ENCODE measurements at places on chromosomes 4 and X. TPM values are rescaled to one million over a fixed set of nuclear protein-coding genes. Genes with fewer than 3 reads are reported as not detected.

DNA sequence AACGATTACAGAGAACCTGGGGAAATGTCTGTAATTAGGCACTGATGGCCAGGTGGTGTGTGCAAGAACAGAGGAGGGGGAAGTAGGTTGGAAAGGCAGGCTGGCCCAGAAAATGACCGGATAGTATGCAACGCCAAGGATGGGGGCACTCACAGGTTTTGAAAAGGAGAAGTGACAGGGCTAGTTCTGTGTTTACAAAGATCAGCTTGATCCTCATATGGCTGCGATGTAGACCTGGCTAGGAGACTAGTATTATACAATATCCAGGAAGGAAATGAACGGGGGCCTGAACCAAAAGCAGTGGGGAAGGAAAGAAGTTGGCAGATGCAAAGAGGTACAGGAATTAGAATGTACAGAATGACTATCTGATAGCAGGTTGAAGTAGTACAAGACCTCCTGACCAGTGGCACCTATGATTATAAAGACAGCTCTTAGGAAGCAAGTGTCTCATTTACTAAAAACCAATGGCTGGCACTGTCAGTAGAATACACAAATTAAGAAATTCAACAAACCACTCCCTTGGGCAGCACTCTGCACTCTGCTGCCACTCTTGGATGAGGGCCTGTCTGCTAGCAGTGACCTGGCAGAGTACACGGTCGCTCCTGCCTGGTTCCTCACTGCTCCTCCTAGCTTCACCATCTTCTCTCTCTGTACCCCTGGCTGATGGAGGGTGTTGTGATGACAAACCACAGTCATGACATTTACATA, 14.1 kb downstream of the MFAP3L start:
- H3K4me1 ChIP-seq, result peaks cover 4% of the 10 kb centered on the region
- no peak for DNase-seq
- H3K27ac ChIP-seq, result no peak overlapping the region
- H3K36me3 ChIP-seq, result no peaks in the 10 kb centered on the region

GRCh38 chrX:139801397-139801813, 93.4 kb upstream of the MCF2 start:
- DNase-seq, result no peak
- no peak overlapping the region for H3K27ac ChIP-seq
- no peaks in the 10 kb centered on the region for H3K27me3 ChIP-seq
- peaks cover 5% of the 10 kb centered on the region for H3K4me1 ChIP-seq
- H3K4me3 ChIP-seq, result no peak overlapping the region

DNA sequence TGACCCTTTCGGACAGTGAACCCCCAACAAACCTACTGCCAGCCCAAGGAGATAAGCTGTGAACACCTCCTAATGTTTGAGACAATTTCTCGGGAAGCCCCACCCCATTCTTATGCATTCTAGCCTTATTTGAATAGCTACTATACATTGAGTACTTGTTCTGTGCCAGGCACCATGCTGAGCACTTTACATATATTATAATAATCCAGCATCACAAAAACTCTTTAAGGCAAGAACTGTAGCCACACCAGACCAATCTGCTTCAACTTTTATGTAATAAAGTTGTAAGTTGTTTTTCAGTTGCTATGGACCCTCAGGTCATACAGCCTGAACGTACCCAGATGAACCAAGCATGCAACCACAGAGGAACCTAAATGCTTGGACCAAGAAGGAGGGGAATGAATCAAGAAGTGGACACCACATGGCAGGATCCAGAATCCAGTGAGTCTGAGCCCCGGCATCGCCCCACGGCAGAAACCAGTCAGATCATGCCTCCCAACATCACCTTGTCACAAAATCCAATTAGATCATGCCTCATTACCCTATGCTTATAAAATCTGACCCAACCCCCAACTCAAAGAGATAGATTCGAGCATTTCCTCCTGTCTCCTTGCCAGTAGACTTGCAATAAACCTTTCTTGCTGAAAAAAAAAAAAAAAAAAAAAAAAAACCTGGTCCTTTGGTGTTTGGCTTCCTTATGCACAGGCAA, 225.0 kb downstream of the QDPR start:
- no peaks in the 10 kb centered on the region for H3K4me1 ChIP-seq
- no peak for DNase-seq
- no peak overlapping the region for H3K27ac ChIP-seq
- H3K27me3 ChIP-seq, result no peaks in the 10 kb centered on the region

- H3K36me3 ChIP-seq, result no peaks in the 10 kb centered on the region
- no peak overlapping the region for H3K27ac ChIP-seq
- H3K4me1 ChIP-seq, result peaks cover 3% of the 10 kb centered on the region
- peaks cover 33% of the 10 kb centered on the region for H3K27me3 ChIP-seq
- peak overlapping the region; percentile 41 for H3K4me3 ChIP-seq
These were observed 63.5 kb upstream of the WDR17 start for GRCh38 chr4:176002007-176002613.

- no peaks in the 10 kb centered on the region for H3K27me3 ChIP-seq
- H3K27ac ChIP-seq, result no peak overlapping the region
- H3K36me3 ChIP-seq, result peaks cover 15% of the 10 kb centered on the region
- peaks cover 8% of the 10 kb centered on the region for H3K4me1 ChIP-seq
These were observed 38.5 kb downstream of the LRP2BP start for GRCh38 chr4:185357211-185357610.

DNA sequence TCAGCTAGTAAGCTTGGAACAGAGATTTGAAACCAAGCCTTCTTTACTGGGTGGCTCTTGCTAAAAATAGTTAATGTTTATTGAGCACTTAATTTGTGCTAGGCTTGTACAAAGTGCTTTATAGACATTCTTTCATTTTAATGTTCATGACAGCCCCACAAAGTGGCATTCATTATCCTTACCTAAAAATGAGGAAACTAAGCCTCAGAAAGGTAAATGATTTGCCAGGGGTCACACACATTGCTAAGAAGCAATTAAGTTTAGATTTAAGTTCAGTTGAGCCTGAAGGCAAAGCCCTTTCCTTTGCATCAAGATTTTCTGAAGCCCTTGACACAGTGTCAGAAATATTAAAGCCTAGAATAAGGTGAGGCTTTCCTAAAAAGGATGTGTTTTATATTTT, 327.5 kb upstream of the FGF13 start:
- no peak overlapping the region for H3K4me3 ChIP-seq
- H3K4me1 ChIP-seq, result no peaks in the 10 kb centered on the region
- DNase-seq, result no peak
- no peaks in the 10 kb centered on the region for H3K36me3 ChIP-seq
- H3K27ac ChIP-seq, result no peak overlapping the region
- no peaks in the 10 kb centered on the region for H3K27me3 ChIP-seq

DNA sequence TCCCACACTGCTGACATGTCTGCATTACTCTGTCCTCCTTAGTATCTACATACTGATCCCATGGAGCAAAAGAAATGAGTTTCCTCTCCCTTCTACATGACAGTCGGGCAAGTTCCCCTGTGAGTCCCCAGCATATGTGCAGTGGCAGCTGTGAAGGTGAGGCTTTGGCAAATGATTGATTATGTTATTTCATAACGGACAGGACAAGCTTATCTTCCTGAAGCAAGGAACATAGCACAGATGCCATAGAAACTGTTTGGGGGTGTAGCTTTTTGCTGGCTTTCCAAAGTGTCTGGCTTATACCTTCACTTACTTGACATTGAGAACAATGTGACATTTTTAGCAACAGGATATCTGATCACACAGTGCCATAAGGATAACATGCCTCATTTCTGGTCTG, 136.8 kb upstream of the PDLIM3 start:
- H3K27me3 ChIP-seq, result peaks cover 4% of the 10 kb centered on the region
- no peaks in the 10 kb centered on the region for H3K36me3 ChIP-seq
- H3K27ac ChIP-seq, result no peak overlapping the region
- DNase-seq, result no peak

DNA sequence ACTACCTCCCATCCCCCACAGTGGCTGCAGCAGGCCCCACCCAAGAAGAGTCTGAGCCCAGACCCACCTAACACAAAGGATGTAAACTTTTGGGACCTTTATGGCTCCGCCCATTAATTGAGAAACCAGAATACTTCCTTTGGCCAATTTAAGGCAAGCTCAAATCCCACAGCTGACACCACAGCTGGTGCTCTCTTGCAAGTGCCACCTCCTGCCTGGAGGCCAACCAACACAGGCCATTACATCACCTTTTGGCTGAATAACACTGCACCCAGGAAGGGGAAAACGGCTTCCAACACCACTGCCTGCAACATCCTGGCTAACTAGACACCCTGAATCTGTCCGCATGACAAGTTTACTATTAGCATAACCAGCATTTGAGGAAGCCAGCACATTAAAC, 248.8 kb downstream of the PRDM5 start:
- H3K27me3 ChIP-seq, result peaks cover 7% of the 10 kb centered on the region
- no peaks in the 10 kb centered on the region for H3K36me3 ChIP-seq
- no peak overlapping the region for H3K27ac ChIP-seq
- no peak for DNase-seq

DNA sequence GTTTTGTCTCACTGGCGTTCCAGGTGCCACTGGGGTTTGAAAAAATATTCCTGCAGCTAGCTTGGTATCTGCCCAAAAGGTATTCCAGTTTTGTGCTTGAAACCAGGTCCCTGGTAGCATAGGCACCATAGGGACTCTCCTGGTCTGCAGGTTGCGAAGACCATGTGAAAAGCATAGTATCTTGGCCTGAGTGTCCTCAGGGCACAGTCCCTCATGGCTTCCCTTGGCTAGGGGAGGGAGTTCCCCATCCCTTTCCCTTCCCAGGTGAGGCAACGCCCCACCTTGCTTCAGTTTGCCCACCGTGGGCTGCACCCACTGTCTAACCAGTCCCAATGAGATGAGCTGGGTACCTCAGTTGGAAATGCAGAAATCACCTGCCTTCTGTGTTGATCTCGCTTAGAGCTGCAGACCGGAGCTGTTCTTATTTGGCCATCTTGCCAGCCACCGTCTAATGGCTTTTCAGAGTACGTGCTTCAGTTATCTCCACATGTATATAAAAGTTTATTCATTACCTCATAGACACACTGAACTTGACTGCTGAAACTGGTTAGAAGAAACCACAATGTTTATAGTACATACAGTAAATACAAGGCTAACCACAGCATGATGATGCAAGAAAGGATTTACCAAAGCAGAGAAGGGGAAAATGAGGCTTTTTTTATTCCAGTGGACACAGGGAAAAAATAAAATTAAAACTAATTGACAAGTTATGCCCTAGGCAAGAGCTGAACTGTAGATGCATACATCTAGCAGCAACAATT, 10.6 kb downstream of the PBDC1 start:
- H3K4me1 ChIP-seq, result peaks cover 39% of the 10 kb centered on the region
- no peaks in the 10 kb centered on the region for H3K27me3 ChIP-seq
- H3K36me3 ChIP-seq, result peaks cover 62% of the 10 kb centered on the region

Gene MAGEA9B
- not detected for total RNA-seq

Gene F11
- total RNA-seq, result not detected

Gene TLR1
- total RNA-seq, result 11.7 TPM
